ENCODE measurements at places on chromosomes 16 and 17.

GRCh38 chr17:39194985-39195524 lies 2.4 kb downstream of the CACNB1 start:
- no peak for DNase-seq

DNA sequence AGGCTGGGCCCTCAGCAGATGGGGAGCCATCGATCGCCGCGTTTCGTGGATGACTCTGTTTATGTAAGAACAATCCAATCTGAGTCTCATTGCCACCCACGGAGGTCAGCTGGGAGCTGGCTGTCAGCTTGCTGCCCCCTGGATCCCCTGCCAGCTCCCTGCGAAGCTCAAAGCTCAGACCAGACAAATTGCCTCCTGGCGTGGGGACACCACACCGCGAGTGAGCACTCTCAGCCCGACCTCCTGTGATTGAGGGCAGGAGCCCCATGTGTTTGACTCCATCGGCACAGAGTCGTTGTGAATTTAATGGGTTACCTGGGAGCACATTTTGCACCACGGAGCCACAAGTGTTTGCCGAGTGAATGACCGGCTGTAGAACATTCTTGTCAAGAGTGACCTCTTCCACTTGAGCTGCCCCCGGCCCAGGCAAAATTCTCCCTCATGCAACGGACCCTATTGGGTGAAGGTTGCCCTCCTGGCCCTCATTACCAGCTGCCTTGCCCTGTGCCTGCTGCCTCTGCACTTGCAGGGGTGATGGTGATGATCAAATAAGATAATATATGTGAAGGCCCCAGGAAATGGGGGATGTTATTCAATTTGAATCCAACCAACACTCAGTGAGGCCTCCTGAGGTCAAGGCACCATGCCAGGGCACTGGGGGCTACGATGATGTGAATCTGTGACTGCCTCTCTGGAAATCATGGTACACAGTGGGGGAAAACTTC lies 7.6 kb upstream of the GFAP start:
- no peak for DNase-seq

GRCh38 chr16:76511203-76511602 lies 234.0 kb downstream of the CNTNAP4 start:
- no peak for DNase-seq

DNA sequence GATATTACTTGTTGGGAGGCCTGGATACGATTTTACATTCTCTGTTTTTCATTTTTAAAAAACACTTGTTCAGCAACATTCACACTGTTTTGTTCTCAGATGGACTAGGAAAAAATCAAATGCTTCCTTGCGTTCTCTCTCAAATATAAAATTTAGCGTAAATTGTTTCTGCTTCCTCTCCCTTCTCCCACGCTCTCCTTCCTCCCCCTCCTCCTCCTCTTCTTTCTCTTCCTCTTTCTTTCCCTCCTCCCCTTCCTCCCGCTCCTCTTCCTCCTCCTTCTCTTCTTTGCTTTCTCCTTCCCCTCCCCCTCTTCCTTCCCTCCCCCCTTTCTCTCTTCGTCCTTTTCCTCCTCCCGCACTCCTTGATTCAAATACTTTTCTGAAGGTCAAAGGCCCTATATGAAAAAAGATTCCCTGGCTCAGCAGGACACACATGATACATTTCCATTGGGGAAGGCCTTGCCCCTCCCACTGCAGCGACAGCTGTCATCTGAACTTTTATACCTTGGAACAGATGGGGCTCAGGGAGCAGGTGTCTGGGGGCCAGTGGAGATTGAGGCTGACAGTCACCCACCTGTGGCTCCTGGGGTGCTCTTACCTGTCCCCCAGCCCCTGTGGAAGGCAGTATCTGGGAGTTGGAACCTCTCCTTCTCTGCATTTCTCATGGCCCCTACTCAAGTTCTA lies 99.4 kb upstream of the SDK2 start:
- DNase-seq = no peak

GRCh38 chr16:75250809-75251279 lies 580 bp downstream of the BCAR1 start:
- no peak for DNase-seq

- no peak for DNase-seq
These were observed 431 bp downstream of the DYNC1LI2 start for GRCh38 chr16:66751053-66751302.

DNA sequence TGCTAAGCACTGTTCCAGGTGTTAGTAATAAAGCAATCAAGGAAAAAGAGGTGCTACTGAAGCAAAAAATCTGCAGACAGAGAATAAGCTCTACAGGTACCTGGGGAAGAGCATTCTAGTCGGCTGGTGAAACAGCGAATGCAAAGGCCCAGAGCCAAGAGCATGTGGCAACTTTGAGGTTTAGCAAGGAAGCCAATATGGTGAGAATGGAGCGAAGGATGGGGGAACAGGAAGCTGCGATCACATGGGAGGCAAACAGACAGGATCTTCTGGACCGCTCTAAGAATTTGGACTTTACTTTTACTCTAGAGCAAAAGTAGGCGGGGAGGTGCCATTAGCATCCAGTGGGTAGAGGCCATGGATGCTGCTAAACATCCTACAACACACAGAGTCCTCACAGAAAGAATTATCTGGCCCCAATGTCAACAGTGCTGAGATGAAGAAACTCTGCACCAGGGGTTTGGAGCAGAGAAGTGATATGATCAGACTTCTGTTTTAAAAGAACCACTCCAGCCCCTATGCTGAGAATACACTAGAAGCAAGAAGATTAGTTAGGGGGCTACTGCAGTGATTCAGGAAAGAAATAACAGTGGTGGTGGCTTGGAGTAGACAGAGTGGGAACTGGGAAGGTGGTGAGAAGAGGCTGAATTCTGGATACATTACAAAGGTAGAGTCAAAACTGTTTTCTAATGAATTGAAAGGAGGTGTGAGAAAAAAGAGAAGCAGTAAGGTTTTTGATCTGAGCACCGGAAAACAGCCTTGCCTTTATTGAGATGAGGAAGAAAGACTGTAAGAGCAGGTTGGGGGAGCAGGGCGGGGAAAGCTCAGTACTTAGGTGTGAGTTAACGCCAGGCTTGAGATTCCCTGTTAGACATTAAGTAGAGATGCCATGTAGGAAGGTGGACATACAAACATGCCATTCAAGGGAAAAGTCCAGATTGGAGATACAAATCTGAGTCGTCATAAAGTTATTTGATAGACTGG lies 11.0 kb downstream of the EFTUD2 start:
- no peak for DNase-seq

DNA sequence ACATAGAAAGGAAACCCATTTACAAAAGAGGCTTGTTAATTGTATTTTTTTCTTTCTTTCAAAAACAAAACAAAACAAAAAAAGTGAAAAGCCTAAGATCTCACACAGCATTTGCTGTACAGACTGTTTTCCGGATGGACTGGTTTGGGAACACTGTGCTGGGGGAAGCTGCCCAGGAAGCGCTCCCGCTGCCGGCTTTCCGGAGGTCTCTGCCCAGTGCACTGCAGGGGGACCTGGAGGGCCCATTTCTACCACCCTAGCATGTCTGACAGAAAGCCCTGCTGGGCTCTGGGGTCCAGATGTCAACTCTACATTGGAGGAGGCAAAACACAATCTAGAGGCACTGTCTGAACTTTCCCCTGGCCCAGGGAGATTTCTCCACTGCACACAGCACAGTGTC lies 26.3 kb upstream of the CLEC18B start:
- DNase-seq = no peak

DNA sequence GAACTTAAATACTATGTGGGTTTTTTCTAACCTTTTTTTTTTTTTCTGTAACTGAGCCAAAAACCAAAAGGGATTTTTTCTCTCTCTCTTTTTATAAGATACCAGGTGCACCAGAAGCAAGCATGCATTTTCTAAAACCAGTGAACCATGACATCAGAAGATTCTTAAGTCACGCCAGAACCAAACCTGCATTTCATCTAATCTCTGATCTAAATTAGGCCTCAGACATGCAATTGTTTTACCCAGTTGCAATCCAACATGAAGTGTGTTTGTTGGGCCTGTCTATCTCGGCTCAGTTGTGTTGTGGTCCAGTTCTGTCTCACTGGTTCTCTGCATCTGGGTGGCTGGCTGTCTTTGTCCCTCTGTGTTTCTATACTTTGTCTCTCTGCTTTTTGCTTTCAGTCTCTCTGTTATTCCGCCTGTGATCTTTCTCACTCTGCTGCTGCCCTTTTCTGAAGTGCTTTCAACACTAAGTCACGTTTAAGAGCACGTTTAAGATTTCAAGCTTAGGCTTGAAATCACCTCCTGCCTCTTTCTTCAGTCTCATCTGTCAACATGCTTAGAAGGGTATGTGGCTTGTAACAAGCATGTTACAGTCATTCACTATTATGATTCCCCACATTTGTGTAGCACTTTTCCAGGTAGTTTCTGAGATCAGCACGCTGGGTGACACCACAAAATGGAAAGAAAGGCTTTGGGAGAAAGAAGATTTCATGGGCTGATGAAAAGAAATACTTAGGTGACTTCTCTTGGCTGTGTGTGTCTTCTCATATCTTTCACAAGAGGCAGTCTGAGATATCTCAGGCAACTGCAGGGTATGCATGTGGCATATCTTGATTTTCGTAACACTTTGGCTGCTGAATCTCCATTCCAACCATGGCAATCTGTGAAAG lies 488.9 kb downstream of the SHISA9 start:
- DNase-seq = no peak

GRCh38 chr16:30767767-30768465 lies 5.8 kb downstream of the RNF40 start:
- DNase-seq = no peak

- DNase-seq = no peak
These were observed 10.4 kb downstream of the LLGL1 start for GRCh38 chr17:18235743-18236256.

DNA sequence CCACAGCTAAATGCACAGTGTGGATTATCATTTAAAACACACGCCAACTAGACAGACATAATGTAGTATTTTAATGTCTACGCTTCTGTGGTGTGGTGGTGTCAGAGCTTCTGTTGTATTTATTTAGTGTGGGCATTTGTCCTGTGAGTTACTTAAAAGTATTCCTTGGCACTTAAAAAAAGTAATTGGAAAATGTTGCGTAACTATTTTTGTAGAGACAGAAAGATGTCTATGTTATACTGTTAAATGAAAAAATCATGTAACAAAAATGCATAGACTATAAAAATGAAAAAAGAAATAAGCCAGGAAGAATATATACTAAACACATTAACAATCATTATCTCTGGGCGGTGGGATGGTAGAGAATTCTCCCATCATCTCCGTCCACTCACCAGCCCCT lies 39.2 kb downstream of the CYTH1 start:
- DNase-seq = no peak

DNA sequence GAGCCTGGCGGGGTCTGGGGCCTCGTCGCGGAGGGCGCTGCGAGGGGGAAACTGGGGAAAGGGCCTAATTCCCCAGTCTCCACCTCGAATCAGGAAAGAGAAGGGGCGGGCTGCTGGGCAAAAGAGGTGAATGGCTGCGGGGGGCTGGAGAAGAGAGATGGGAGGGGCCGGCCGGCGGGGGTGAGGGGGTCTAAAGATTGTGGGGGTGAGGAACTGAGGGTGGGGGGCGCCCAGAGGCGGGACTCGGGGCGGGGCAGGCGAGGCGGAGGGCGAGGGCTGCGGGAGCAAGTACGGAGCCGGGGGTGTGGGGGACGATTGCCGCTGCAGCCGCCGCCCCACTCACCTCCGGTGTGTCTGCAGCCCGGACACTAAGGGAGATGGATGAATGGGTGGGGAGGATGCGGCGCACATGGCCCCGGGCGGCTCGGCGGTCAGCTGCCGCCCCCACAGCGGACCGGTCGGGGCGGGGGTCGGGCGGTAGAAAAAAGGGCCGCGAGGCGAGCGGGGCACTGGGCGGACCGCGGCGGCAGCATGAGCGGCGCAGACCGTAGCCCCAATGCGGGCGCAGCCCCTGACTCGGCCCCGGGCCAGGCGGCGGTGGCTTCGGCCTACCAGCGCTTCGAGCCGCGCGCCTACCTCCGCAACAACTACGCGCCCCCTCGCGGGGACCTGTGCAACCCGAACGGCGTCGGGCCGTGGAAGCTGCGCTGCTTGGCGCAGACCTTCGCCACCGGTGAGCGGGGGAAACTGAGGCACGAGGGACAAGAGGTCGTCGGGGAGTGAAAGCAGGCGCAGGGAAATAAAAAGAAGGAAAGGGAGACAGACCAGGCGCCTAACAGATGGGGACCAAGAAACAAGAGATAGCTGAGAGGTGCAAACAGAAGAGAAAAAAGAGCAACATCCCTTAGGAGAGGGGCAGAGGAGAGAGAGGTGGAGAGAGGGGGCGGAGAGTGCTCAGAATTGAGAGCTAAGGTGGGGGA lies at the start of gene PNMT:
TSS of gene PNMT (plus strand) at position 509 of the 980 bp plus-strand sequence. CDS start at position 532, 23 bp downstream.
- peak; percentile 33 for DNase-seq

DNA sequence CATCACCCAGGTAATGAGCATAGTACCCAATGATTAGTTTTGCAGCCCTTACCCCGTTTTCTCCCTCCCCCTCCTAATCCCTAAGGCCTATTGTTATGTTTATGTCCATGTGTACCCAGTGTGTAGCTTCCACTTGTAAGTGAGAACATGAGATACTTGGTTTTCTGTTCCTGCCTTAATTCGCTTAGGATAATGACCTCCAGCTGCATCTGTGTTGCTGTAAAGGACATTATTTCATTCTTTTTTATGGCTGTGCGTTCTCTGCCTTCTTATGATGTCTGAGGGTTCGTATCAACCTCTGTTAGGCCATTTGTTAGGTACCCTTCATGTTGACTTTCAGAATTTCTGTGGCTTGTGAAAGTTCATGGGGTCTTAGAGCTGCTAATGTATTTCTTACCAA lies 31.0 kb downstream of the CTCF start:
- no peak for DNase-seq

GRCh38 chr16:27470567-27471431 lies 68.8 kb downstream of the IL21R start:
- no peak for DNase-seq

- no peak for DNase-seq
These were observed 157.4 kb upstream of the CHMP6 start for GRCh38 chr17:80833952-80834892.

DNA sequence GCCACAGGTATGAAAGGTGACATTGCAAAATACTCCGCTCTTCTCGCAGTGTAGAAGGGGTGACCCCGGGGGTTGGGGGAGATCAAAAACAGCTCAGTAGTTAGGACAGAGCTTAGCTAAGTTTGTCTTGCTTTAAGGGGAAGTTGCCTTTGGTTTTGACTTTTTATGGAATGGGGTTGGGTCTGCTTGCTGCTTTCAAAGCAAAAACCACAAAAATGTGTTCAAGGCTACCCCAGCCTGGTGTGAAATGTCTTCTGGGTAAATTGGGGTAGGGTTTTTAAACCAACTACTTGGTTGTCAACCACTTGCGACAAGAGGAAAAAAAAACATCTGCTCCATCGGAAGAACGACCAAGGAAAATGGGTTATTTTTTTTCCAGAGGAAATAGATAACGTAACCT lies 6.2 kb downstream of the FUS start:
- DNase-seq = no peak

DNA sequence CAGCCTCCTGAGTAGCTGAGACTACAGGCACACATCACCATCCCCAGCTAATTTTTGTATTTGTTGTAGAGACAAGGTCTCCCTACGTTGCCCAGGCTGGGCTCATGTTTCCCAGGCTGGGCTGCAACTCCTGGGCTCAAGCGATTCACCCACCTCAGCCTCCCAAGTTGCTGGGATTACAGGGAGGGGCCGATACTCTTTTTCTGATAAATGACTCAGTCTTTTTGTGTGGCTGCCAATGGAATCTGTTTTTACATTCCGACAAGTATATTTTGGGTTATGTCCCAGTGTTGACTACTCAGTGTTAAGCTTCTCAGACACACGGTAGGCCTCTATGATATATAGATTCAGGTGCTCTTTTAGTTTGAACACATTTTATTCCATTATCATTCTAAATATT lies 58.1 kb downstream of the SLFN11 start:
- no peak for DNase-seq

Measured in activated T-helper 1 cell treated with Interleukin-2 at 50 U/mL for 16 hours (primary cell).